ENCODE measurements at places on chromosomes 5 and 9.

DNA sequence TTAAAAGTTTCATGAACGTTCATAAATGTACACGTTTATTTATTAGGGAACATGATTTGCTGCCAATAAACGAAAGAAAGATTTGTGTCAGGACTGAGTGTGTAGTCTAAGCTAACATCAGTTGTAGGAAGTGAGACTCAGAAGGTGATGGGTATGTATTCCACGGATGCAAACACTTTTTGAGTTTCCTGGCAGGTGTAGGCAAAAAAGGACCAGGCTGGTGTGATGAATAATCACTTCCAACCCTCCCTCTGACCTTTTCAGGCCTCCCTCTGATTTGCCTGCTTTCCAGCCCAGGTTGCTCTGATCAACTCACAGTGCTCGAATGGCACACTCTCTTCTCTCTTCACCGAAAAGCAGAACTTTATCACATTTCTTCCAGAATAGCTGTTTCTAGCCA lies 51.8 kb downstream of the BASP1 start:
- DNase-seq = no peak

- no peak for DNase-seq
These were observed 341.4 kb downstream of the DIRAS2 start for GRCh38 chr9:90301277-90301653.

- DNase-seq = no peak
These were observed 405.4 kb downstream of the TMEM232 start for GRCh38 chr5:110321117-110321516.

DNA sequence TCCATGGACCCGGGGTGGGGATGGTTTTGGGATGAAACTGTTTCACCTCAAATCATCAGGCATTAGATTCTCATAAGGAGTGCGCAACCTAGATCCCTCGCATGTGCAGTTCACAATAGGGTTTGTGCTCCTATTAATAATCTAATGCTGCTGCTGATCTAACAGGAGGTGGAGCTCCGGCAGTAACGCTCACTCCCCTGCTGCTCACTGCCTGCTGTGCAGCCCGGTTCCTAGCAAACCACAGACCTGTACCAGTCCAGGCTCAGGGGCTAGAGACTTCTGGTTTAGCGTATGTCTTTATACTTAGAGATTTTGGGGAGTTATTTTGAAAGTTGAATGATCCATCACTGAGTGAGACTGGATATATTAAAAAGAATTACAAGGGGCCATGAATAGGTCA lies 50.2 kb downstream of the RICTOR start:
- DNase-seq = no peak

DNA sequence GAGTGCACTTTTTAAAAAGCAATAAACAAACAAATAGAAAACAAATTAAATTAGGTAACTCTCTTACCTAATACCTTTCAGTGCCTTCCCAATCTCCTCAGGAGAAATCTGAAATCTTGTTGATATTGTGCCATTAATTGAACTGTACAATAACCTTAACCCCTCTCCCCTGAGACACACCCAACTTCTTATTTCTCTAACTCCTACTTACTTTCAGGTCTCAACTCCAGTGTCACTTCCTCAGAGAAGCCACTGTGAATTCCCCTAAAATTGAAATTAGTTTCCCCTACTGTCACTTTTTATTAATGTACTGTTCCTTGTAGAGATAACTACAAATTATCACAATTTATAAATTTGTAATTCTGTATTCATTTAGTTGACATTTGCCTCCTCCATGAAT lies 295.3 kb upstream of the TNC start:
- no peak for DNase-seq

- no peak for DNase-seq
These were observed 56.6 kb upstream of the IFNK start for GRCh38 chr9:27467486-27467885.

DNA sequence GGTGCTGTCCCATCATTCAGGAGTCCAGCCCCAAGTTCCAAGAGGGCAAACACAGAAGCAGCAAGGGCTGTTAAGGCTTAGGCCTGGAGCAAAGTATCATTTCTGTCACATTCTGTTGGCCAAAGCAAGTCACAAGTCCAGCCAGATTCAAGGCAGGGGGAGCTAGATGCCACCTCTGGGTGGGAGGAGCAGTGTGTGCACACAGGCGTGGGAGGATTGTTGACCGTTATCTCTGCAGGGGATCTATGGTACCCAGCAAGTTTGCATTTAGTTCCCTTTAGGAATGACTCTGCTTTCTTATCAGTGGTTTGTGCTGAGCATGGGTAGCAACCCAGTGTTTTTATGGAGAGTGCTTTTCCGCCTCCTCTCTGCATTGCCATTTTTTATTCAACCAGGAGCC lies 278.9 kb downstream of the NR3C1 start:
- no peak for DNase-seq

- no peak for DNase-seq
These were observed 216.0 kb downstream of the KDM4C start for GRCh38 chr9:6973762-6974161.

GRCh38 chr5:110309222-110309621 lies 417.2 kb downstream of the TMEM232 start:
- no peak for DNase-seq
